GM10248 (cell line): ENCODE measurements at places on chromosomes 2 and 18.

DNA sequence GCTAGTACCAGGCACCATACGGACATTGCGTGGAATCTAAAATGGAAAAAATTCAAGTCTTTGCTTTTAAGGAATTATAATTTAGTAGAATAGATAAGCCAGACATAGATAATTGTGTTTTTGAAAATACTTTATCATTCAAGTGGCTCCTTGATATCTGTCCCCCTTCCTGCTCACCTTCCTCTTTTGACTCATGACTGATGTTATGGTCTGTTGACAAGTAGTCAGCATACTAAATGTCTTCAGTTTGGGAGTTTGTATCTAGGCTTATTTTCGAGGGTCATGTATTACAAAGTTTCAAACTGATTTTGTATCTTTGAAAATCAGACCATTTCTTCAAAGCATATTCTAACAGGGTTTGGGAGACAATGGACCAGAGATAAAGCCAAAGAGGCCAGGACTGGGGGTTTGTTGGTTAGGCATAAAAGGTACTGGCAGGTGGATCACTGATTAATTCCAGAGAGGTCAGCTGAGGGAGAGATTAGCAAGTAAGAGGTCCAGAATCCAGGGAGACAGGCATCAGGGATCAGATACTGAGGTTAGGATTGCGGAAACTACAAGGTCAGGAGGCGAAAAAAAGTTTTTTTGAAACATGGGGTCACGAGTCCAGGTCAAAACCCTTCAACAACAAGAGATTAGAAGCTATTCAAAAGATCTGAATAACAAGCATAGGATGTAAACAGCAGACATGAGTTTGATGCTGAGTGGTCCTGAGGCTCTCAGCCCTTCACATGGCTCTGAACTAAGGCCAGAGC is 31.5 kb upstream of the KLHL14 start:
- DNase-seq, result no peak

GRCh38 chr2:70418514-70418913 is 116.6 kb upstream of the FAM136A start:
- DNase-seq, result no peak

DNA sequence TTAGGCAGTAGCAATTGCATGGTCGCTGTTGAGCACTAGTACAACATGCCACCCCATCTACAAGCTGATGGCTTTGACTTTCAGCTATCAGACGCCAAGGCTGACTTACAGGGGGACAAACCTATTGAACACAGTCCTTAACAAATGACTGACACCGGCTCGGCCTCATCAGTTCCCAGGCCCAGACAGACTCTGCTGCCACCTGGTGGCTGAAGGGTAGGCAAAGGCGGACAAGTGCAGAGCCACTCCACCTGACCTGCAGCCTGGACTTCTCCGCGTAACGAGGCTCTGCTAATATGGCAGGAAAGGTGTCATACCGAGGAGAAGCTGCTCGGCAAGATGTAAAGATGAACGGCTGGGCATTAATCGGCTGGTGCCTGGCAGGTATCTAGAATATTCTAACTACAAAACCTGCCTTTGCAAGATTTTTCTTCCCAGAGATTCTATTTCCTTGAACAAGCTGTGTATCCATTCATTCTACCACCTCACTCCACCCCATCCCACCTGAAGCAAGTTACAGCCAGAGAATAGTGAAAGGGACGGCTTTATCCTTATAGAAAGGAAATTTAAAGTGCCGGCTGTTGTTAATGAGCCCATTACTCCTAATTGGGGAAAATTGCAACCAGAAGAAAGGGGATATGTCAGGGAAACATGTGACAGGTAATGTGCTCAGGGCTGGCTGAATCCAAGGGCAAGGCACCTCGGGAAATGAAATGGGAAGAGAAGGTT is 67.4 kb downstream of the STEAP3 start:
- peak; percentile 67 for DNase-seq

DNA sequence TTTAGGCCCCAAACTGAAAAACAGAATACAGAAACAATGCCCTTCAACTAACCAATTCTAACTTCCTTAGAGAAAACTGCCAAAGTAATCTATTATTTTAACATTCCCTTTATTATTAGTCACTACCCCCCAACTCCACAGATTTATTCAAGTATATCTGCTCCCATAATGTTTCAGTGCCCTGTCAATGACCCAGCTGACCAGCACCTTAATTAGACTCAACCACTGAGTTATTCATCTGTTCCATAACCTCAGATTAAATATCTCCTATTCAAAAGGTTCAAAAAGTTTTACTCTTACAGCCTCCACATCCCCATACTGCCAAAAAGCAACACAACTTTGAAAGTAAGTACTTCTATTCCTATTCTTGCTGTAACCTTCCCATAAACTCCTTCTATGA is 202.4 kb downstream of the EXOC6B start:
- no peak for DNase-seq

- DNase-seq, result no peak
Observed at GRCh38 chr2:15191789-15192188, 369.3 kb downstream of the NBAS start.

DNA sequence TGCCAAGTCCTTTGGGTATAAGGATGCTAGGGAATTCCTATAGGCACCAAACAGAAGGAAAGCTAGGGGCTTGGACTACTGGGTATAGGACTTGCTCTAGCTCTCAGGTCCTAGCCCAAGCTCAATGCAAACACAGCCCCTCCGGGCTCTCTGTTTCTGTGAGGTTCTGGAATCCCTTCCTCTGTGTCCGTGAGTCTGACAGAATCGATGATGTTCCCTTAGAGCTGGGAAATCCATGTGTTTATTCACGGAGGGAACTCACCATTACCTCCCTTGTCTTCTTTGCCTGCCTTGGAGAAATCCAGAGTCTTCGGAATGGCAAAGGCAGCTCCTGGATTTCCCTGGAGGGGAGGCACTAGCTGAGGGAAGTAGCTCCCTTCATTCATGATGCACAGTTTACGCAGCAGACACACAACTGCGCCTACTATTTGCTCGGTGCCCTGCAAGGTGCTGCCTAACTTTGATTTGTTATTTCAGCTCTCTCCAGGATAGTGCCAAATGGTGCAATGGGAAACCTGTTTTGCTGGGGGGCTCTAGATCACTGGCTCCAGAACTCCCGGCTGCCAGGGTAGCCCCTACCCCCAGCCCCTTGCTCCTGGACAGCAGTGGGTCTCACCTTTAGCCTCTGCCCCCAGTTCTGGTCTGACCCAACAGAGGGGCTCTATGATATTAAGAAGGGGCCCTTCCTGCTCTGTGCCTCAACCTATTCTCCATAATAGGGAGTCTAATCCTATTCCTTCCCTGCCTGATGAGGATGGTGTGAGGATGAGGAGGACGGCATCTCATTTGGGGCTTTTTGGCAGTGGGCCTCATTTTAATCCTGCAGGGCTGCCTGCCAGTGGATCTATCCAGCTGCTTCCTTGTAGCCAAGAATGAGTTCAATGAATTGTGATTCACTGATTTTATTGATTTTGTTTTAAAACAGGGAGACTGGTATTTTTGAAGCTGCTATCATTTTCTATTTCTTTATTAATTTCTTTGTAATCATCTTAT is 8.4 kb upstream of the PSMD1 start:
- DNase-seq, result no peak

DNA sequence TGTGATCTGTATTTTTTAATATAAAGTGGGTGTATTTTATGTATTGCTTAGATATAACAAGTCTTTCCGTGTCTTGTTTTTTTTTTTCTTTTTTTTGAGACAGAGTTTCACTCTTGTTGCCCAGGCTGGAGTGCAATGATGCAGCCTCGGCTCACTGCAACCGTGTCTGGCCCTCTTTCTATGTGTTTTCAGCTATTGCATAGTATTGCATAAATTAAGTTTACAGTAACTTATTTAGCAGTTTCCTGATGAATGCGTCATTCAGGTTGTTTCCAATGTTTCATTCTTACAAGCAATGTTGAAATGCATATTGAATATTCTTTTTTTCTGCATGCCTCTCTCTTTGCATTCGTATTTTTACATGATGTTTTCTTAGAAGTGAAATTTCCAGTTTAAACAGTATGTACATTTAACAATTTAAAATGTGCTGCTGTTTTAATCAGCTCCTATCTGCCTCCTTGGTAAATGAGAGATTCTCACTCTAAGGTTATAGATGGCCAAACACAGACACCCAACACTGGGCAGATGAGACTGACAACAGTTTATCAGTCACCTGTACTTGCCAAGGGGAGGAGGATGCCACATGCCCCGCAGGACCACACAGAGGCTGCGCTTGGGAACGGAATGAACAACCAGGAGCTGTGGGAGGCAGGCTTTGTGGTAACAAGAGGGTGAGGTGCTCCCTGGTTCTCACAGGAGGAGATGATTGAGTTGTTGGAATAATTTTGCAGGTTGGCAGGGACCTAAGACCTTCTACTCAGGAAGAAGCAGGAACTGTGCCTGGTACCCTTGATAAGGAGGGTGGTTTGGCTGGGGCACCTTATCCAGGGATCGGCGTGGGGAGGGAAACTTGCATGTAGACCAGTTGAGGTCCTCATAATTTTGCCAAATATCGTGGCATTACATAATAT is 7.5 kb downstream of the SLC9A4 start:
- no peak for DNase-seq

DNA sequence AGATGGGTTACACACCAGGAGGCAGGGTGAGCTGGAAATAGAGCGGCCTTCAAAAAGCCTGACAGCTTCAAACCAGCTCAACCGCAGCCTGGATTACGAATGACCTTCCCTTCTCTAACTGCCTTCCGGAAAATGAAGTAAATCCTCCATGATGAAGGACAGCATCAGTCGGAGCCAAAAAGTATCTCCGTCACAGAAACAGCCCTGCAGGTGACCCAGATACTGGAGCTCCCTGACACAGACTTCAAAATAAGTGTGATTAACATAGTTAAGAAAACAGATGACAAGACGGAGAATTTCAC is 10.3 kb upstream of the CIB4 start:
- no peak for DNase-seq

DNA sequence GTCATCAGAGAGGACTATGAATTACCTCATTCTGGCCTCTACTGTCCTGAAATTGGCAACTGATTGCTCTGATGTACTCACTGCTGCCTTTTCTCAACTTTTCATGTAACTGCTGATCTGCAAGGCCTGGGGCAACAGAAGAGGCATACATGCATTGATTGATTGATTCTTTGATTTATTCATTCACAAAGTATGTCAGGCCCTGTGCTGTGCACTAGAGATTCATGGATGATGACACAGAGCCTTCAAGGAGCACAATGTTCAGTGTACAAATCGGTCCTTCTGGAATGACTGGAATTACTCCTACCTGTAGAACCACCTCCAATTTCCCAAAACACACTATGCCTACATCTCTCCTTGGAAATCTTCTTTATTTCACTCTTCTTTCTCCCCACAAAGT is 111.3 kb downstream of the LRATD1 start:
- no peak for DNase-seq
